ENCODE measurements at places on chromosomes 6 and 20.

- DNase-seq = peak; percentile 28
These were observed 2.6 kb downstream of the UBE2V1 start for GRCh38 chr20:50110141-50111047.

GRCh38 chr20:16806886-16807285 lies 58.7 kb downstream of the OTOR start:
- DNase-seq = no peak

- DNase-seq = no peak
These were observed 871 bp downstream of the BANF2 start for GRCh38 chr20:17700637-17701036.

DNA sequence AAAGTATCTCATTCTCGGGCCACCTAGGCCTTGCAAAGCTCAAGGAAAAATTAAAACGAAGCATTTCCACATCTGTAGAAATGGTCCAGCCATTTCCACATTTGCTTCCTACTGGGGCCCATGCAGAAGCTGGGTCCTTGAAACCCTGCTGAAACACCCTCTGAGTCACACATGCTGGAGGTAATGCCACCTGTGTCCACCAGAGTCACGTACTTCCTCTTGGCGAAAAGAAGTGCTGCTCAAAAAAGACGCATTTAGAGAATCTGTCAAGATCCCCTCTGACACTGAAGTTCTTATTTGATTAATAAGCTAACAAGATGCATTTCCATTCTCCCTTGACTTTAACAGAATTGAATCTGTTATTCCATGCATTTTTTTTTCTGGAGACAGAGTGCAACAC lies 423.2 kb downstream of the PREX1 start:
- no peak for DNase-seq

DNA sequence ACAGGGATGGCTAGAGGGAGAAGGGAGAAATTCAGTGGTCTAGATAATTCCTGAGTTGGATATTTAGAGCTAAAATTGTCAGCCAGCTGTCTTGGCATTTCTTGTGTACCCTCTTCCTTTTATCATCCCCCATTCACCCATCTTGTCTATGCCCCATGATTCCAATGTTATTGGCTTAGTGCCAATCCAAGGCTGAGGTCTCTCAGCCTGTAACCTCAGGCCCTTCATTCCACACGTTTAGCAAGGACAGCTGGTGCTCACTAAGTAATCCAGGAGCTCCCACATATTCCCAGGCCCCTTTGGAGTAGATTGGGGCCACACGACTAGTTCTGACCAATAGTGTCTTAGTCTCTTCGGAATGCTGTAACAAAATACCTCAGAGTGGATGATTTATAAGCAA lies 112.4 kb upstream of the ATXN1 start:
- DNase-seq = no peak

DNA sequence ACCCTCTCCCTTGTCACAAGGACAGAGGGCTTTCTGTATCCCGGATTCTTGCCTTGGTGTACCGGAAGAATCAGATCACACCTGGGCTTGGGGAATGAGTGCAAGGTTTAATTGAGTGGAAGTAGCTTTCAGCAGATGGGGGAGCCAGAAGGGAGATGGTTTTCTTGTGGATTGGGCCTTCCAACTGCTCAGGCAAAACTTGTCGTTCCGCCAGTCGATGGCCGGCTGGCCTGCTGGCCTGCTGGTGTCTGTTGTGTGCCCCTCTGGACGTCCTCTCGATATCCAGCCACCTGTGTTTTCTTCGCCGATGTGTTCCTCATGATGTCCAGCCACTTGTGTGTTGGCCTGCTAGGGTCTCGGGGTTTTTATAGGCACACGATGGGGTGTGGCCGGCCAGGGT lies 168.1 kb downstream of the CDKAL1 start:
- DNase-seq = no peak

- no peak for DNase-seq
These were observed 66.9 kb downstream of the STX11 start for GRCh38 chr6:144217264-144217663.

DNA sequence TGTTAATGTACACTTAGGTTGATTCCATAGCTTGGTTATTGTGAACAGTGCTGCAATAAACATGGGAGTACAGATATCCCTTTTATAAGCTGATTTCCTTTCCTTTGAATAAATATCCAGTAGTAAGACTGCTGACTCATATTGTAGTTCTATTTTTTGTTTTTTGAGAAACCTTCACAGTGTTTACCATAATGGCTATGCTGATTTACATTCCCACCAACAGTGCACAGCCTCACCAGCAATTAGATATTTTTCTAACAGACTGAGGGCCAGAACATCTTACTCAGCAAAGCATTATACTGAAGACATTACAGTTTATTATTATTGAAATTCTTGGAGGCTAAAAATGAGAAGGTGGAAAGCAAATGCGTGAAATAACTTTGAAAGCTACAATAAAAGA lies 187.3 kb upstream of the HEY2 start:
- DNase-seq = no peak

DNA sequence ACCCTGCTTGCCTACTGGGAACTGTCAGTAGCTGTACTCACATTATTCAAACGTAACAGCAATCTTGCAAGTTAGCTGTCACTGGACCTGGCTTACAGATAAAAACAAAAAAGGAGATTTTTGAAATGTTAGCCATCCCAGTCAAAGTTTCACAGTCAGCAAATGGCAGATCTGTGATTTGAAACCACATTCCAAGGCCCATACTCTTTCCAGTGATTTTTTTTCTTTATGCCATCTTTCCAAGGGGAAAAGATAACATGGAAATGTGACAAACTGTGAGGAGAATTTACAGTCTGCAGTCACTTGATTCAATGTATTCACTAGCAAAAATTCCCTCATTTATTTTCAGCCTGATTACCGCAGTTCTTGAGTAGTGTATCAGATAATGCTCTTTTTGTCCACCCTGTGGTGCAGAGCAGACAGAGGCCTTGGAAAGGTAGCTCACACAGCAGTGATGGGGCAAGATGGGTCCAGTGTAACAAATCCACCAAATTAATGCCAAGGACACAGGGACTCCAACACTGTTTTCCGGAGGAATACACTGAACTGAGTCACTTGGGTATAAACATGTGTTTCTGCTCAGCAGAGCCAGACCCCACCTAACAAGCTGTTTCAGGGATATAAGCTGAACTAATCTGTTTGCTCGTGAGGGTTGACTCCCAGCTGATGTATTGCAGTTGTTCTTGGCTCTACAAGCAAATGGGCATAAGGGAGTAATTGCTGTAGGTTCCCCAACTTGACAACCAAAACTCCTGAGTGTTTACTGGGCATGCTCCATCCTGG lies 49.9 kb upstream of the ADGRF1 start:
- no peak for DNase-seq

Measured in stimulated activated CD4-positive, alpha-beta T cell treated with anti-CD3 and anti-CD28 coated beads, Interleukin-15, amount 100 ng/mL, for 48 hours (primary cell).